Left ventricle myocardium inferior (tissue), 1 donor: ENCODE measurements at places on chromosomes 12 and 14. TPM values are rescaled to one million over a fixed set of nuclear protein-coding genes. Genes with fewer than 3 reads are reported as not detected.

DNA sequence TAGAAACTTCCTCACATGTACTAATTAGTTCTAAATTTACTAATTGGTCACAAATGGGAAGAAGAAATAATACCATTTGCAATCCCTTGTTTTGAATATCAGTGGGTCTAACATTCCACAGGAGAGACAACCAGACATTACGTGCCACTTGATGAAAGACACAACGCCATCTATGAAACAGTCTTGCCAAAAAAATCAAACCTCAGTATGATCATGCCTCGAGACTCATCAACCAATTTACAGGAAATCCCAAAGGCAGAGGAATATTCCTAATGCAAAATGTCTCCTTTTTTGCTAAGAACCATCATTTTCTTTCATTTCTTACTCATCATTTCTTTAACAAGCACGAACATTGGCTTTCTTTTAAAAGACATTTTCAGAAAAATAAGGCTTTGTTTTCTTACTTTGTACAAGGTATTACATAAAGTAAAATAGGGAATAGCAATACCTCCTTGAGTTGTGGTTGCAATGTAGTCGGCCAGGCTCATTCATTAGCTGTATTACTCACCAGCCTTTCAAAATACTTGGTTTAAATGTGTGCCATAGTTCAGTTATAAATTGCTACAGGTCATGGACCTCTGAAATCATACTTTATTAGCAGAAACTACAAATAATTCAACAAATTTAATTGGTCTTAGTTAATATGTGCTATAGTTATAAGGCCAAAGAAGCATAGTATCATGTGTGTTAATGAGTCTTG lies 436.2 kb upstream of the FLRT2 start:
- DNase-seq, result no peak

- peak; percentile 65 for DNase-seq
Observed at GRCh38 chr12:56129206-56129941, 1.3 kb downstream of the ESYT1 start.

DNA sequence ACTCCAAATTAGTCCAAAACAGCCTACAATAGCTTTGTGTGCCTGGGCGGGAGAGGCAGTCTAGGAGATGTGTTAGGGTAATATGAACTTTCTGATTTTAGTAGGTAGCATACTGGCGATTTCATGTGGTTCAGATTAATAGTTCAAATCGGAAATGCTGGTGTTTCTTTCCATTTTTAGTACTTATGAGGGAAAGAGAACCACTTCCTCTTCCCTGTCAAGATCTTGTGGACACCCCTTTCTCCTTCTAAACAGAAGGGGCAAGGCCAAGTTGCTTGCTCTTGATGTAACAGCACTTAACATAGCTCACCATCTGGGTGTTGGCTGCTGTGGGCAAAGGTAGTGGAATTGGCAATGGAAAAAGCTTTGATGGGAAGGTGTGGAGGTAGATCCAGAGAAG lies 32.2 kb upstream of the IGF1 start:
- no peak for DNase-seq

PPP1R13B gene
- total RNA-seq, result 104 TPM

FOXN4 gene
- not detected for total RNA-seq

KLRC2 gene
- total RNA-seq, result not detected

AICDA gene
- not detected for total RNA-seq
